Left ventricle myocardium inferior (tissue), 1 donor: ENCODE measurements at places on chromosomes 6 and 20. TPM values are rescaled to one million over a fixed set of nuclear protein-coding genes. Genes with fewer than 3 reads are reported as not detected.
A peak's percentile ranks its signal among the peaks of the same experiment; 100 is the strongest.

DNA sequence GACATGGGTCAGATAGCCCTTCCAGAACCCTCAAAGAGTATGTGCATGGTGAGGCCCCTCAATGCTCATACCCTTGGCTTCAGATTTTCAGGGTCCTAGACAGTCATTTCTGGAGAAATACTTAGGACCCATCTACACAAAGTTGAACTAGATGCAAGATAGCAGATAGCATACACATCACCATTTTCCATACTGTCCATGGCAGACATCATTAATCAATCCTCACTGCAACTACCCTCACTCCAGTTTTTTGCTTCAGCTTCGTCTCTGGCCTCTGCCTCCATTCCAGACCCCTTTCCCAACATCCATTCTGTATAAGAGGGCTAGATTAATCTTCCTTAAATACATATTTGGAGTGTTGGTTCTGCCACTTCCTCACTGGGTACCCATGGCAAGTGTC lies 95.5 kb upstream of the MYL9 start:
- DNase-seq = no peak
- H3K4me1 ChIP-seq = no peaks in the 10 kb centered on the region
- H3K27me3 ChIP-seq = no peaks in the 10 kb centered on the region

- peaks cover 43% of the 10 kb centered on the region for H3K36me3 ChIP-seq
- H3K27me3 ChIP-seq = no peaks in the 10 kb centered on the region
- DNase-seq = no peak
- H3K4me3 ChIP-seq = no peak overlapping the region
Observed at GRCh38 chr6:145904868-145905267, 59.3 kb downstream of the SHPRH start.

DNA sequence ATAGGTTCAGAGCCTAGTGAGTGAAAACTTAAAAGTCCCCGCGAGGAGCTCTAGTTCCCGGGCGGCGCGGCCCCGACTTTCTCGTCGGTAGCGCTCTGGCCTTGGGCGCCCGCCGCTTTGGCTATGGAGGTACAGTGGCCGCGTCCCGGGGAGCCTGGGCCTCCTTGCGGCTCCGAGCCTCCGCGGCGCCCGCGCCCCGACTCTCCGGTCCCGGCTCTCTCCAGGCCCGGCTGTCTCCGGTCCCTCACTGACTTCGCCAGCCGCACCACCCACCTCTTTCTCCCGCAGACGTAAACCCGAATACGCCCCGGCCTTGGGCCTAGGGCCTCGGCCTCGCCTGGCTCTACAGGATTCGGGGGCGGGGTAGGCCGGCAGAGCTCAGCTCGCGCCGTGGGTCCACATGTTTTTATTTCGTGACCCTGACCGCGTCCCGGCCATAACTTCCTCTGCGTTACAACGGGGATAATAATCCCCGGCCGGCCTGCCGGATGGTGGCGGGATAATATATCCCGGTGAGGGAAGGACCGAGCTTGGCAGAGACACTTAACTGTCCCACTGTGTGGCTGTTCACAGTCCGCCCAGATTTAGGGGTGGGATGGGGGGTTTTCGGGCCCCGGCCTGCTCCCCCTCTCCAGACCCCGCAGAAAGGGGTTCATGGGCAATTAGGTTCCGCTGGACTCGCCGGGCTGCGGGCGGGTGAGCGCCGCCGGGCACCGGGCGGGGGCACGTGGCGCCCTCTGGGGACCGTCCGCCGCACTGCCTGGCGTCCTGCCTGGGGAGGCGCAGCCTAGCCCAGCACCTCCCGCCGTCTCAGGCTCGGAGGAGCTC lies 10.0 kb upstream of the TBX18 start:
- peak; percentile 58 for DNase-seq
- no peaks in the 10 kb centered on the region for H3K36me3 ChIP-seq
- peak overlapping the region; percentile 79 for H3K27ac ChIP-seq
- peak overlapping the region; percentile 62 for H3K4me3 ChIP-seq
- H3K4me1 ChIP-seq = peaks cover 19% of the 10 kb centered on the region

- no peaks in the 10 kb centered on the region for H3K36me3 ChIP-seq
- H3K27me3 ChIP-seq = peaks cover 19% of the 10 kb centered on the region
- H3K4me1 ChIP-seq = no peaks in the 10 kb centered on the region
Observed at GRCh38 chr6:106027758-106028157, 58.4 kb upstream of the PRDM1 start.

GRCh38 chr6:81401970-81402690 lies 350.4 kb downstream of the TENT5A start:
- H3K4me1 ChIP-seq = peaks cover 10% of the 10 kb centered on the region
- H3K4me3 ChIP-seq = no peak overlapping the region
- no peaks in the 10 kb centered on the region for H3K36me3 ChIP-seq
- no peak overlapping the region for H3K27ac ChIP-seq
- DNase-seq = no peak

GRCh38 chr6:131394768-131395432 lies 178.1 kb upstream of the ARG1 start:
- no peak overlapping the region for H3K27ac ChIP-seq
- no peaks in the 10 kb centered on the region for H3K4me1 ChIP-seq
- H3K27me3 ChIP-seq = no peaks in the 10 kb centered on the region

KCNQ2 gene
- total RNA-seq = 2.3 TPM

FKBP5 gene
- 101 TPM for total RNA-seq

WASF1 gene
- 0.80 TPM for total RNA-seq

TMEM244 gene
- not detected for total RNA-seq

DNA sequence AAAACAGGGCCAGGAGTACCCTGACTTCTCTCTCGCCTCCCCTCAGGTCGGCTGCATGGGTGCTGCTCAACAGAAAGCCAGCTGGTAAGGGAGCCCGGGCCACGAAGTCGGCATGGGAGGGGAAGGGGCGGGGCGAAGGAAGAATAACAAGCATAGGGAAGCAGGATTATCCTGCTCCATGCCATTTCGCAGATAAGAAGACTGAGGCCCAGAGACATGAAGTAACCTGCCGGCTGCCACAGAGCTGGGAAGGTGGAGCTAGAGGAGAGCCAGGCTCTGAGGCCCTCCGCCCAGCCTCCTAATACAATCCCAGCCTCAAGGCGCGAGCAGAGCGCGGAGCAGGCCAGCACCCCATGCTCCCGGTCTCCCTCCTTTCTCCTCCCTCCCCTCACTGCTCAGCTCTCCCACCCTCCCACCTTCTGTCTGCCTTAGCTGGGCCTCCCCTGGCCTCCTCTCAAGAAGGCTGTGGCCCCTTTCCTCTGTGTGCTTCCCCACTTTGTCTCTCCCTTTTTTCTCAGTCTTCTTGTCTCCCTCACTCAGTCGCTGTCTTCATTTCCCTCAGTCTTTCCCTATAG lies 13.2 kb upstream of the HMGA1 start:
- DNase-seq = no peak
- H3K4me3 ChIP-seq = peak overlapping the region; percentile 82
- no peaks in the 10 kb centered on the region for H3K27me3 ChIP-seq
- no peaks in the 10 kb centered on the region for H3K36me3 ChIP-seq
- peaks cover 14% of the 10 kb centered on the region for H3K4me1 ChIP-seq
- H3K27ac ChIP-seq = peak overlapping the region; percentile 93

ANGPT4 gene
- 0.05 TPM for total RNA-seq

DNA sequence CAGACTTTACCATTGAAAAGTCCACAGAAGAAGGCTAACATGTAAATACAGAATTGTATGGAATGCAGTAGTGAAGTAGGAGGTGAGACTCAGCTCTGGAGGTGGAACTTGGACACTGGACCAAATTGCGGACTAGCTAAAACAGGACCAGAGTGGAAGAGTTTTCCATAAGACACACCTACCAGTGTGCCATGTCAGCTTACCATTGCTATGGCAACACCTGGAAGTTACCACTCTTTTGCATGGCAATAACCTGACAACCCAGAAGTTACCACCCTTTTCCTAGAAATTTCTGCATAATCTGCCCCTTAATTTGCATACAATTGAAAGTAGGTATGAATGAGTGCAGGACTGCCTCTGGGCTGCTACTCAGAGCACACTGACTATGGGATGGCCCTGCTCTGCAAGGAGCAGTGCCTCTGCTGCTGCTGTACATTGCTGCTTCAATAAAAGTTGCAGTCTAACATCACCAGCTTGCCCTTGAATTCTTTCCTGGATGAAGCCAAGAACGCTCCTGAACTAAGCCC lies 569.6 kb upstream of the FLRT3 start:
- no peak for DNase-seq
- H3K36me3 ChIP-seq = no peaks in the 10 kb centered on the region
- H3K27ac ChIP-seq = no peak overlapping the region
- no peak overlapping the region for H3K4me3 ChIP-seq
- H3K27me3 ChIP-seq = no peaks in the 10 kb centered on the region

DNA sequence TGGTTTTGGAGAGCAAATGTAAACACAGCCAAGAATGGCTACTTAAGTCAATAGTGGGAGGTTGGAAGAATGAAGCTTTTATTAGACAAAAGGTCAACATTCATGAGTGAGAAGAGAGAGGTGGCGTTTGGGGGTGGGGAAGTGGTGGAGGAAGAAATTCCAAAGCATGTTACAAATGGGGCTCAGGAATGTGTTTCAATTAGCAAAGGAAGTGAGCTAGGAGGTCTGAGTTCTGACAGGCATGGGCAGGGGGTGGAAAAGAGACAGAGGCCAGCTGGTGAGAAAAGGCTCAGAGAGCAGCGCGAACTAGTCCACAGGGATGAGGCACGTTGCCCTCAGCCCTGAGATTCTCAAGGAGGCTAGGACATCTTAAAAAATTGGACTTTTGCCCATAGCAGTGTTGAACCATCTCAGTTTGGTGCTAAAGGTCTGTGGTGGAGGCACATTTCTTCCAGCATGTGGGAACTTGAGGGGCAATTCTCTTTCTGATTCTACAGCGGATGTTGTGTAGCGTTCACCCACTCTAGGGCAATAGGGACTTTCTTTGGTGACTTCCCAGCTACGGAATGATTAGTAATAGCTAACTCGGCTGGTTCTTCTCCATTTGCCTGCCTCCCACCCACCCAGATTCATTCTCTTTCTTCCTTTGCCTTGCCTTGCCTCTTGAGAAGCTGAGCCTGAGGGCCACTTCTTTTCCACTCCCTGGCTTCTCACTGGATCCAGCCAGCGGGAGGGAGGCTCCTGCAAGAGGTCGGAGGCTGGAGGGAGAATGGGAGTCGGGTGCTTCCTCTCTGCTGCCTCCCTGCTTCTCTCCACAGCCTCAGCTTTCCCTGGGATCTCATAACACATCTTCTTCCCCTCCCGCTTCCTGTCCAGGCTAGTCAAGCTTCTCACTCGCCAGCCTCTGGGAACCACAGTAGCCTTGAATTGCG lies 45.1 kb upstream of the NEDD9 start:
- no peak for DNase-seq
- H3K36me3 ChIP-seq = no peaks in the 10 kb centered on the region
- peaks cover 10% of the 10 kb centered on the region for H3K27me3 ChIP-seq
- peaks cover 8% of the 10 kb centered on the region for H3K4me1 ChIP-seq
- H3K4me3 ChIP-seq = no peak overlapping the region

GSTA2 gene
- not detected for total RNA-seq

GRCh38 chr20:38306379-38306778 lies 2.4 kb downstream of the BPI start:
- H3K4me1 ChIP-seq = no peaks in the 10 kb centered on the region
- no peak overlapping the region for H3K4me3 ChIP-seq
- peaks cover 56% of the 10 kb centered on the region for H3K27me3 ChIP-seq
- DNase-seq = no peak
- no peaks in the 10 kb centered on the region for H3K36me3 ChIP-seq

- no peaks in the 10 kb centered on the region for H3K27me3 ChIP-seq
- no peaks in the 10 kb centered on the region for H3K36me3 ChIP-seq
- no peak overlapping the region for H3K4me3 ChIP-seq
- DNase-seq = no peak
Observed at GRCh38 chr6:151136141-151136755, 103.5 kb upstream of the AKAP12 start.

- H3K27me3 ChIP-seq = no peaks in the 10 kb centered on the region
- H3K36me3 ChIP-seq = no peaks in the 10 kb centered on the region
- H3K4me1 ChIP-seq = peaks cover 64% of the 10 kb centered on the region
- peak overlapping the region; percentile 80 for H3K4me3 ChIP-seq
- H3K27ac ChIP-seq = peak overlapping the region; percentile 98
Observed at GRCh38 chr6:4017834-4018170, 61.1 kb downstream of the FAM217A start.

DNA sequence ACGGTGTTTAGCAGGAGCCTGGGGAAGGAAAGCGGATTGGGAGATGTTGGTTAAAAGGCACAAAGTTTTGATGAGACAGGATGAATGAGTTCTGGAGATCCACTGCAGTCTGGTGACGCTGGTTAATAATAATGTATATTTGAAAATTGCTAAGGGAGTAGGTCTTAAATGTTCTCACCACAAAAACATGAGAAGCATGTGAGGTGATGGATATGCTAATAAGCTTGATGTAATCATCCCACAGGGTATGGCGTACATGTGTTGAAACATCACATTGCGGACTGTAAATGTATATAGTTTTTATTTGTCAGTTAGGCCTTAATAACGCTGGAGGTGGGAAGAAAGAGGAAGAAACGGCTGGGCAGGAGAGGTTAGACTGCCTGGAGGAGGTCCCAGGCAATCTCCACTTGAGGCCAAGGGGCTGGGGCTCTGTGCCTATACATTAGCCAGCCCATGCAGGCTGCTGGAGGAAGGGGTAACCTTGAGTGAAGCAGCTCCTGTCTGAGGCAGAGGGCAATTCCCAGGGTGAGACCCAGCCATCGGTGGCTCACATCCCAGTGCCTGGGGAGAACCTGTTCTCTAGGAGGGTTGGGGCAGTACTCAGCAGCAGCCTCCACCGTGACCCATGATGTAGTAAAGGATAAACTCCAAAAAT lies 188.2 kb upstream of the QKI start:
- no peaks in the 10 kb centered on the region for H3K27me3 ChIP-seq
- H3K4me3 ChIP-seq = no peak overlapping the region
- DNase-seq = no peak
- no peak overlapping the region for H3K27ac ChIP-seq
- H3K36me3 ChIP-seq = no peaks in the 10 kb centered on the region
- no peaks in the 10 kb centered on the region for H3K4me1 ChIP-seq

CYP24A1 gene
- not detected for total RNA-seq

DNA sequence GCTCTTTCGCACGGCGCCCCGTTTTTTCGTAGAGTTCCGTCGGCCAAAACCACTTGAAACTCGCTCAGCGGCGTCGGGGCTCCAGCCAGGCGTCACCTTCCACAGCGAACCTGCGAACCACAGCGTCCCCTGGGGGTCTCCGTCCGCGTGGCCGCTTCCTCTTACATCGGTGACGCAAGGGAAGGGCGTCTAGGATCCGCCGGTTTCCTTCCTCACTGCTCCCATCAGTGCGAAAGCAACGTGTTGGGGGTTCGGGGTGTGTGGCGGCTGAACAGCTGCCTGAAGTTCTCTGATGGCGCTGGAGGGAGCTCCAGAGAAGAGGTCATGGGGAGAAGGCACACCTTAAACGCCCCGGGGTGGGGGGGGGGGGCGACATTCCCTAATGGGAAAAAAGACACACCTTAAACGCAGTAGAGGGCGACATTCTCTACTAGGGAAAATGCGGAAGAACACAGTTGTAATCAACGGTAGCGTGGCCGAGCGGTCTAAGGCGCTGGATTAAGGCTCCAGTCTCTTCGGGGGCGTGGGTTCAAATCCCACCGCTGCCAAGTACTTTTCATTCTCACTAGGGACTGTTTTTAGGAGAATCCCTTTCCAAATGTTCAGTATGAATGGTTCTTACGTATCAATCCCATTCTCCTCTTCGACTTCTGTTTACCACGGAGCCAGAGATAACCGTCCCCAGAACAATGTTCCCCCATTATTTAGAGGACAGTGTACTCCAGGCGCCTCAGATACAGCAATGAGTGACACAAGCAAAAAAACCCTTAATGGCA lies 16.4 kb downstream of the ZNF311 start:
- DNase-seq = peak; percentile 36
- H3K4me3 ChIP-seq = peak overlapping the region; percentile 52
- peaks cover 39% of the 10 kb centered on the region for H3K27me3 ChIP-seq

PIM1 gene
- 28.9 TPM for total RNA-seq

GRCh38 chr20:2826655-2827054 lies 10.5 kb downstream of the TMEM239 start:
- no peaks in the 10 kb centered on the region for H3K4me1 ChIP-seq
- no peak for DNase-seq
- H3K27me3 ChIP-seq = peaks cover 57% of the 10 kb centered on the region
- H3K27ac ChIP-seq = no peak overlapping the region
- no peaks in the 10 kb centered on the region for H3K36me3 ChIP-seq
